ENCODE measurements at places on chromosomes 16 and 17.

DNA sequence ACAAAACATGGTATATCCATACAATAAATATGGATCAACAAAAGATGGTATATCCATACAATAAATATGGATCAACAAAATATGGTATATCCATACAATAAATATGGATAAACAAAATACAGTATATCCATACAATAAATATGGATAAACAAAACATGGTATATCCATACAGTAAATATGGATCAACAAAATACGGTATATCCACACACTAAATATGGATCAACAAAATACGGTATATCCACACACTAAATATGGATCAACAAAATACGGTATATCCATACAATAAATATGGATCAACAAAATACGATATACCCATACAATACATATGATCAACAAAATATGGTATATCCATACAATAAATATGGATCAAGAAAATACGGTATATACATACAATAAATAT, 8.1 kb downstream of the METTL16 start:
- no peak for DNase-seq

GRCh38 chr16:23249830-23250229, 52.3 kb upstream of the SCNN1B start:
- no peak for DNase-seq

DNA sequence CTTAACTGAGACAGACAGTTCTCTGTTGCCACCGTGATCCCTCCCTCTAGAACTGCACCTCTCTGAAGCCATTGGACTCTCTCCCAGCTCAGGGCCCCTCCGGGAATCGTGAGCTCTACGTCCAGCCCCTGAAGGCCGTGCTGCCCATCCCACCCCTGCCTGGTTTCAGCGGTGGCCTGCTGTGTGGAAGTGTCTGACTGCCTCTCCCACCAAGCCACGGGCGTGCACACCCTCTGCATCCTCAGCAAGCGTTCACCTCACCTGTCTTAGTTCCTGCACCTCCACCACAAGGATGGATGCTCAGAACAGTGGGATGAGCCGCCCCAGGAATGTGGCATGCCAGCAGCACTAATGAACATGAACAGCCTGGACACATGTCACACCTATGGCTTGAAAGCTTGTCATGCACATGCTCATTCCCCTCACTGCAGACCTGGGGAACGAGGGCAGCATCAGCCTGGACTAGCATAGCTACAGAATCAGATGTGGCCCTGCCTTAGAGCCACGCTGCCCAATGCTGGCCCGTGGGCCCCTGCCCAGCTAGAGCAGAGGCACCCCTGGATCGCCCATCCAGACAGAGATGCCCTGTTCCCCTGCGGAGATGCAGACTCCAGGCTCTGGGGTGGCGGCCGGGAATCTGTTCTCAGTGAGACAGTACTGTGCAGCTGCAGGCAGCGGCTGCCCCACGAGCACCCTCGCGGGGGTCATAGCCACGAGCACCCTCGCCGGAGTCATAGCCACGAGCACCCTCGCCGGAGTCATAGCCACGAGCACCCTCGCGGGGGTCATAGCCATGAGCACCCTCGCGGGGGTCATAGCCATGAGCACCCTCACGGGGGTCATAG, 73.7 kb upstream of the CHMP6 start:
- DNase-seq, result no peak

GRCh38 chr16:49874613-49875237, 18.8 kb upstream of the ZNF423 start:
- peak; percentile 63 for DNase-seq

- DNase-seq, result peak; percentile 34
These were observed 1.5 kb upstream of the SOX9 start for GRCh38 chr17:72119077-72119872.

GRCh38 chr17:79007504-79008381, 1.8 kb downstream of the CANT1 start:
- peak; percentile 79 for DNase-seq

- DNase-seq, result no peak
These were observed 11.2 kb downstream of the MVP start for GRCh38 chr16:29831490-29831889.

GRCh38 chr17:76643553-76644148, at the start of gene ST6GALNAC1:
Gene ST6GALNAC1, minus strand, starts transcription at chr17:76643757. Its CDS starts 119 bp downstream, at chr17:76643638.
- peak; percentile 89 for DNase-seq

- DNase-seq, result peak; percentile 50
These were observed 680 bp downstream of the ZNF629 start for GRCh38 chr16:30786115-30786935.

All from colonic mucosa (tissue), 4 donors.